Caco-2 (cell line): ENCODE measurements at places on chromosomes 7 and 10.

GRCh38 chr10:74000892-74001669, 3.2 kb downstream of the VCL start:
- DNase-seq, result no peak

- no peak for DNase-seq
These were observed 13.8 kb upstream of the KMT2E start for GRCh38 chr7:105000200-105000599.

GRCh38 chr7:3754493-3755341, 453.7 kb downstream of the SDK1 start:
- no peak for DNase-seq

DNA sequence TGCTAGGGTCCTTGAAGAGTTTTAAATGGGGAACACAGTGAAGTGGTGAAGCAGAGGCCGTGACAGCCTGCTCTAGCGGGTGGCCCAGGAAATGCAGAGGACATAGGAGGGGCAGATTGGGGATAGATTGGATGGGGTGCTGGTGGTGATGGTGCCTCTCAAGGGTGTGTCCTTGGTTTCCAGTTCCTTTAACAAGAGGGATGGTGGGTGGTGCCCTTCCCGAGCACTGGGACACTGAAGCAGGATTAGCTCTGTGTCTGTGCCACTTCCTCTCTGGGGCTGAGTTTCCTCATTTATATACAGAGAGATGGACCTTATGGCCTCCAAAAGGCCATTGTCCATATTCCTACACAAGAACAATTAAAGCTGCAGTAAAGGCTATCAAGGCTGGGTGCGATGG, 285.5 kb downstream of the TCF7L2 start:
- no peak for DNase-seq

- peak; percentile 12 for DNase-seq
These were observed 64.7 kb upstream of the DUSP5 start for GRCh38 chr10:110432814-110433565.

DNA sequence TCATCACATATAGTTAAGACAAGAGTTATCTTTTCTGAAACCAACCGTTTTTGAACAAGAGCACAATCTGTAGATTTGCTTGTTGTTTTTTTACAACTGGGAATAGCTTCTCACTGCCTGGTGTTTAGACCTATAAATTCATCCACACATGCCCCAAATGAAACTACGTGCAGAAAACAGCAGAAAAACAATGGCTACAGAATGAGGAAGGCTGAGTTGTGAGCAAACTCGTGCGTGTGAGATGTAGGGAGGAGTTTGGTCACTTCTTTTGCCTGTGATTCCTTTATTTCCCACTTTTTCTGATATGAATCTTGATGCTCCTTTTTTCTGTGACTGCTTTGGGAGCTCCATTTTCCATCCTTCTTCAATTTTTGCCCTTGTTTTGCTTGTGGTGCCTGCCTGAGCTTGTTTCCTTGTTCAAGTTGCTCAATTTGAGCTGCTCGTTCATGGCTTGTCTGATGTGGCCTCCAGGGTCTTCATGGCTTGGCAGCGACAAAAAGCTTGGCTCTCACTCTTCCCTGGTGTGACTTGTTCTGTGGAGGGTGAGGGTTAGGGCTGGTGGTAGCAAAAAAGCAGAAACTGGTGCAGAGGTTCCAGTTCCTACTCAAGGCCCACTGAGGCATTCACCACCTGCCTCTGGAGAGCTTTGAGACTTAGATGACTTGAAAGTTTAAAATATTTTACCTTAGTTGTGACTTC, 76.9 kb downstream of the ZNF365 start:
- no peak for DNase-seq

GRCh38 chr10:119516381-119517234, 25.9 kb downstream of the RGS10 start:
- DNase-seq, result no peak

DNA sequence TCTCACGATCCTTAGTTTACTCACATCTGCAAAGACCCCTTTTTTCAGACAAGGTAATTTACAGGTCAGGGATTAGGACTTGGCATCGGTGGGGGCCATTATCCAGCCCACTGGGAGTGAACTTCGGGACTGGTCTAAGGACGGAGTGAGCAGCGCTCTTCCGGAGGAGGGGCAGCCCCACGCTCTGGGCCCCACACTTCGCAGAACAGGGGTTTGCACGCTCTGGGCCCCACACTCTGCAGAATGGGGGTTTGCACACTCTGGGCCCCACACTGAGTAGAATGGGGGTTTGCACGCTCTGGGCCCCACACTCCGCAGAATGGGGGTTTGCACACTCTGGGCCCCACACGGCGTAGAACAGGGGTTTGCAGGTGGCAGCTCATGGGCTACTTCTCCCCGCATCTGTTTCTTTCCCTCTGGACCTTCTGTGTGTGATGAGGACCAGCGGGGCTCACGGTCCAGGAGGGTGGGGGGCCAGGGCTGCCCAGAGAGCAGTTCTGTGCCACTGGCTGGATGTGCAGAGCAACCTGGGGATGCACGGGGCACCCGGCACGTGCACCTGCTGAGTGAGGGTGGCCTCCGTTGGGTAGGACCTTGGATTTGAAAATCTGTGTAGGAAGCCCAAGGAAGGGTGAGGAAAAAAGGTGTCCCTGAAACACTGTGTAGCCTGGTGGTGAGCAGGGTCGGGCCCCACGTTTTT, 134.8 kb downstream of the WDR37 start:
- peak; percentile 23 for DNase-seq

DNA sequence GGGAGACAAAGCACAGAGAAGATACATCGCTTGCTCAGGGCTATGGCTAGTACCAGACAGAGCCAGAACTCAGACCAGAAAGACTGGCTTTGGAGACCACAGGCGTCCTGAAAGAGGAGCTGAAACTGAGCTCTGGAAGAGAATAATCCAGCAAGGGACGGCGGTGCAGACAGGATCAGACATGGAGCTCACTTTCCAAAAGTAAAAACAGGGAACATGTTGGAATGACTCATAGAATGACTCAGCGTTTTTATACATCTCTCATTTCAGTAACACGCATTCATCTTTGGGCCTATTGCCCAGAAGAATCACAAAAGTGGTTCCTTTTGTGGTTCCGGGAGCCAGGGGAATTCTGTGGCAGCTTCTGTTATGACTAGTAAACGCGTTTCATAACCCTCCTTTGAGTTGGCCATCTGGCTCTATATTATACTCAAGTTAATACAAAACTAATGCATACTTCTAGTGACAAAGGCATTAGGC, 37.2 kb downstream of the PLEKHS1 start:
- DNase-seq, result no peak

DNA sequence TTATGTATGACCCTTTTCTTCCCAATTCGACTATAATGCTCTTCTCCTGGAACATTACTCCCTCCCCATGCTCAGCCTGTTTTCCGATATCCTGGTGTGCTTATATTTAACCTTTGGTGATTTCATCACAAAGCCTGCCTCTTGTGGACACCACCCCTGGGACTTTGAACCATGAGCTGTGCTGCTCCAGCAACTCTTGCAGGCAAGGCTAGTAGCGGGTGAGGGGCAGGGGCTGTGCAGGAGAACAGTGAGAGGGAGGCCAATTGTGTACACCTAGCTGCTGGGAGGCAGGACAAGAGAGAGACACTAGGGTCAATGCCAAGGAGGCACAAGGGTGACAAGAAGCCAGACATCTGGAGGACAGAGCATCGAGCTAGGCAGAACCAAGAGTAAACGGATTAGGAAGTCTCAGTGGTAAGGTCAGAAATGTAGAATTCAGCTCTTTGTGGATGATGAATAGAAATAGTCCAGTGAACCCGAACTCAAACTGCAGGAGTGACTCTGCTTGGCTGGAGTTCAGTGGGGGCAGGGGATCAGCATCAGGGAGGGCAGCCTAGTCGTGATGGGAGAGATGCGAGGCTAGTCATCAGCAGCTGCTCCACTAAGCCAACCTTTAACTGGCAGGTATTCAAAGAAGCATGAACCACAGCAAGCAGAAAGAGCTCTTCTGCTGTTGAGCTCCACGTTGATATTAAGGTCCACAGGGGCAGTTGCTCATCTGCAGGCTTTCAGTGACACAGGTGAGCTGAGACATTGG, 31.0 kb upstream of the MKI67 start:
- DNase-seq, result peak; percentile 74

DNA sequence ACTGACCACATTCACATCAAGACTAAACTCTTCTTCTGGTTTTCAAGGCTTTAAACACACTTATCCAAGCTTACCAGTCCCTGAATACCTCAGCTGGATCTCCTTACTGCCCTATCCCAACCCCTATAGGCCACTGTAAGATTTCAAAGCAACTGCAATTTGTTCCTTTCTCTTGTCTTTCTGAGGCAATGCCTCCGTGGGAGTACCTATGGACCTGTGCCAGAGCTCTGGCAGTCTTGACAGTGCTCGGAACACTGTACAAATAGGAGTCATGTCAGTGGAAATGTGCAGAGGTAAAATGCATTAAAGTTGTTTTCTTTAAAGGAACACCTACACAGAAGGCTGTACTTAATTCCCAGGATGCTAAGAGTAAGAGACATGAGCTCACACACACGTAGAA, 124.7 kb downstream of the CNOT4 start:
- no peak for DNase-seq

- no peak for DNase-seq
These were observed 77.9 kb upstream of the PLXNA4 start for GRCh38 chr7:132654150-132654549.

DNA sequence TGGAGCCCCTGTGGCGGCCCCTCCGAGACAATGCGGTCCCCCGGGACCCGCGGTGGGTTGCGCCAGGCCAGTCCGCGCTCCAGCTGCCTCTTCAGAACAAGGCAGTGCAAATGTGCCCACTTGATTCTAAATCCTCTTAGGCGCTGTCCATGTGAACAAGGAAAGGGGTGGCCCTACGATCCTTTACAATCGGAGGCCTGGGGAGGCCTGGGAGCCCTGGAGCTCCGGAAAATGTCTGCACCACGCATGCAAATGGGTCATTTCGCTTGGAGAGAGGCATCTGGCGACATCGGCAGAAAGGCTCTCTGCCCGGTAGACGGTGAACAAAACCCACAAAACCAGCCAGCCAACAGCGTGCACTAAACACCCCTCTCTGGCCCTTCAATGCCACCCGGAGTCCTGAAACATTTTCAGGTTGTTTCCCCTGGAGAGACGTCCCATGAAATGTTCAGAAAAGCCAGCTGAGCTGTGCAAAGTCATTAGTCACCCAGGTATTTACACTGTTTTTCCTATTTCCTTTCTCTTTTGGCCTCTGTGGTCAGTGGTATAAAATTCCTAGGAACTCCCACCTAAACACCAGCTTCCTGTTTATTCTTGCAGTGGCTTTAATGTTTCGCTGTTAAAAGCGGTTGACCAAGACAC, 102.8 kb upstream of the ZNF438 start:
- DNase-seq, result no peak

GRCh38 chr7:22622116-22622785, 104.7 kb upstream of the IL6 start:
- no peak for DNase-seq

DNA sequence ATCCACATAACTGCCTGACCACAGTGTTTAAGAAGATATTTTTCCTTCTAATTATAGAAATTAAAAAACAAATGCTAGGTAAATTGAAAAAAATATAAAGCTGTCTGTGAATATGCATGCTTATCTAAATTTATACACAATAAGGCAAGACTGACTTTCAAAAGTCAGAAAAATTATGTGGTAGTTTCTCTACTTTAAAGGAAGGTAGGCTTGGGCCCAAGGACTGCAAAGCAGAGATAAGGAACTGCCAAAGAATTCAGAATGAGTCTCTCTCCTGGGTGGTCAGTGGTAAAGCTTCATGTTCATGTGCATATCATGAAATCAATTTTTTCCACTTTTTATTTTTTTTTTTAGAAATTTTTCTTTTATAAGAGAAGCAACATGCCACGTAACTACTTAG, 998.6 kb downstream of the REEP3 start:
- no peak for DNase-seq

- DNase-seq, result no peak
These were observed 4.1 kb upstream of the ADCK2 start for GRCh38 chr7:140668641-140669040.

GRCh38 chr10:16386855-16387254, 50.0 kb upstream of the PTER start:
- DNase-seq, result no peak

- no peak for DNase-seq
These were observed 76.4 kb downstream of the LARP4B start for GRCh38 chr10:855079-855478.
